ENCODE measurements at places on chromosomes 12 and 14.
A peak's percentile ranks its signal among the peaks of the same experiment; 100 is the strongest.

DNA sequence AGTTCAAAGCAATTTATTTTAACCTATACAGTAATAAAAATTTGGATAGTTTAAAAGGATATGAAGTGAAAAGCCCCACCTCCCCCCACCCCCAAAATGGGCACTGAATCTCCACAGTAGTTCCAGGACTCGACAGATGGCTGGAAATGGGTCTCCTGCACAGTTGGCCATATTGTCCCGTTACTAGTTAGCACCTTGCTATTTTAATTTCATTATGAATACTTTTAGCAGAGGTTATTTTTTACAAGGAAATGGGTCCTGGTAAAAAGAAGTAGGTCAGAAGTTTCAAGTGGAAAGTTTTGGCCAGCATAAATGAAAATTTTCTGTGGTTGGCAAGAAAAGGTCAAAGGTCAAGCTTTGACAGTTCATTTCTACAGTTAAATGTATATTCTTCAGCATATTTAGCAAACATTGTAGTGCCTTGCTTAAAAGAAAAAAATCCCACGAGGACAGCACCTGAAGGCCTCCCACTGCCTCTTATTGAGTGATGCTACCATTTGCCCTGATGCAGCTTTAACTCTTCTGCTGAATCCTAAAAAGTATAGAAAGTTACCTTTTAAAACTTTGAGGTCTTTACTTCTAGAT is 28.3 kb downstream of the MTHFD1 start:
- DNase-seq, result no peak

DNA sequence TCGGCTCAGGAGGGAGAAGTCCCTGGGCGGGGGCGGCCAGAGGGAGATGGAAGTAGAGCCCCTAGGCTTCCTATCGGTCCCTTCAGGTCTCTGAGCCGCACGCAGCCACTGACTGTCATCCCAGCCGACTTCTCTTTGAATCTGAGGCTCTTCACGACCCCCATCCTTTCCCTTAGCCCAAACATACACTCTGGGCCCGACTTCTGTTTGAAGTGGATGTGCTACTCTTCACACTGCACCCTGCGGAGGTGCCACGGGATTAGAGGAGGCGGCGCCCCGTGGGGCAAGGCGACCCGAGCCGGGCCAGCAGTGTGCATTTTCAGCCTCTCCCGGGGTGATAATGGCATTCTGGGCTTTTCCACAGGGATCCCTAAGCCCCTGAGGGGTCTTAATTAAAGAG is 6.0 kb upstream of the DACT1 start:
- no peak for DNase-seq

DNA sequence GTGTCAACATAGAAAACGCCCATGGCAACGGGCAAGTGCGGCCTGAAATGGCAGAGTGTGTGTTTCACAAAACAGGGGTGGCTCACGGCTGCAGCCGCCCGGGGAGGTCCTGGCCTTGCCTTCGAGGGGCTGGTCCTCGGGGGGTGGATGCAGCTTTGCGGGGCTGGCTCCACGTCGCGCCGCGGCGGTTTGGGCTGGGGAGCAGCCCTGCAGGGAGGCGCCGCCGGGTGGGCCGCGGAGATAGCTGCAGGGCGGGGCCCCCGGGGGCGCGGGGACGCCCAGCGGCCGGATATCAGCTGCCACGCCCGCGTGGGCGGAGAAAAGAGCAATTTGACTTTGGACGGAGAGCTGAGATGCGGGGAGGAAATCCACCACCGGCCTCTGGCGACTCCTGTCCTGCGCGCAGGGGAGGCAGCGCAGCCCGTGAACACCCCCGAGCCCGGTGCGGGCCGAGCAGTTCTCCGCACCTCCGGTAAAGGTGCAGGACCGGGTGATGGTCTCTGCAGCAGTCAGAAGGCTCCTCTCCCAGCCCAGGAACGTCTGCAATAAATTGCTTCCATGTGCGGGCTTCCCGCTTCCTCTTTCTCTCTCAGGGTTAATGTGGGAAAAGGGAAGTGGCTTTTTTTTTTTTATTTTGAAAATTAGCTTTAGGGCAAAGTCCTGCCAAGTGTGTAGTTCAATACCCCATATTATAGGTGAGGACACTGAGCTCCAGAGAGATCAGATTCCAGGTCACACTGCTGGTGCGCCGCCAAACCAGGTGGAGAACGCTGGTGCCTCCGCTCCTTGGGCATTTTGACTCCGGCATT is 110.5 kb downstream of the ARF6 start:
- peak; percentile 82 for DNase-seq

DNA sequence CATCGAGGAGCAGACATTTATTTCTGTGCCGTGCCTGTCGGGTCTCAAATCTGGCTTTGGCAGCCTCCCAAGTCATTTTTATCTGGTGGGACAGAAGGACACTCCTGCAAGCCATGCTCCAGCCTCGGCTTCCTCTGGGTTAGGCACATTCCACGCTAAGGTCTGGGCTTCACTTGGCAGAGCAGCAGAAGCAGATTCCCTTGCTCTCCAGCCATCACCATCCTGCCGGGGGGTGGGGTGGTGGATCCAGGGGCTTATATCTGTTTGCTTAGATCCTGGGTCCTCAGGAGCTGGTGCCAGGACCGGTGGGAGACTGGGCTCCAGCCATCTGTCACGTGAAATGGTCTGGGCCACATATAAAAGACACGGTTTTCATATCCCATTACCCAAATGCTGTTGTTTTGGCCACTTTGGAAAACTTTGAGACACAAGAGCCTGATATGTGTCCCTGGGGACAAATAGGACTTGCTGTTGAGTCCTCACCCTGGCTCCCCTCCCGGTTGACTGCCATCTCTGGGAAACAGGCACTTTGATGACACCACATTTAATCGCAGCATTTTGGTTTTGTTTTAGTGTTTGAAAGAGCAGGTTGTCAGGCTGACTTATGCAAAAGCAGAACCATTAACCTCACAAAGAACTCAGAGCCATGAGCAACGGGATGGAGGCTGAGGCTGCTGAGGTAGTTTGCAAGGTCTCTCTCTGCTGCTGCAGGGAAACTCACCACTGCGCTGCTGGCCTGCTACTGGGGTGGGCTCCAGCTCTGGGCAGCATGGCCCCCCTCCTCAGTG is 69.6 kb upstream of the PRMT8 start:
- no peak for DNase-seq

DNA sequence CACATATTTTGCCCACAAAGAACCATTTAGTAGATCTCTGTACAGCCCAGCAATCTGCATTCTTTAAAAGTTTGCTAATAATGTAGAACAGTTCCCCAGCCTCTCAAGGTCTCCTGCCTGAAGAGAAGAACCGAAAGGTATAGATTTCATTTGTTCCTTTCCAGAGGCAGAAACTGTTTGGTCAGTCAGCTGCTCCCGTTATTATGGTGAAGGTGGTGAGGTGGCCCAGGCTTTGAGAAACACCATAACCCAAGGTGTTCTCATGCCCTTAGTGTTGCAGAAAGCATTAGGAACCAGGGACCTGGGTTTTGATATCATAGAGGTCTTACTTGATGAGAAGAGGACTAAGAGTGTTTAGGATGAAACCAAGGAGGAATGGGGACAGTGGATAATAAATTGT is 65.3 kb downstream of the SUSD6 start:
- DNase-seq, result no peak

DNA sequence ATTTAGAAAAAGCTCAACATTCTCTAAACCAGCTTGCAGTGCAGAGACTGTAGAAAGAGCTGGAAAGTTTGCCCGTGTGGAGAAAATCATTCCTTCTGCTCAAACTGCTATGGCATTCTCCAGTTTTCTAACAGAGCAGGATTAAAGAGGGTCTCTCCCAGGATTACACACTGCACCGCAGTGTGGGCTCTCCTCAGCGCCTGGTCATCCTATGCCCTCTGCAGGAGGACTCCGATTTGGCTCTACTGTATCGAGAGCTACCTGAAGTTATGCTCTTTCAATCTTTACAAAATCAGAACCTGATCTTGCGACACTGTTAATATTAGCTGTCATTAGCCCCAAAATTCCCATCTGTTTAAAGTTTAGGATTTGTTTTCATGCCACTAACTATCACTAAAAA is 33.0 kb downstream of the BHLHE41 start:
- DNase-seq, result no peak

- DNase-seq, result no peak
These were observed 46.9 kb downstream of the KLHL28 start for GRCh38 chr14:44914849-44915248.

DNA sequence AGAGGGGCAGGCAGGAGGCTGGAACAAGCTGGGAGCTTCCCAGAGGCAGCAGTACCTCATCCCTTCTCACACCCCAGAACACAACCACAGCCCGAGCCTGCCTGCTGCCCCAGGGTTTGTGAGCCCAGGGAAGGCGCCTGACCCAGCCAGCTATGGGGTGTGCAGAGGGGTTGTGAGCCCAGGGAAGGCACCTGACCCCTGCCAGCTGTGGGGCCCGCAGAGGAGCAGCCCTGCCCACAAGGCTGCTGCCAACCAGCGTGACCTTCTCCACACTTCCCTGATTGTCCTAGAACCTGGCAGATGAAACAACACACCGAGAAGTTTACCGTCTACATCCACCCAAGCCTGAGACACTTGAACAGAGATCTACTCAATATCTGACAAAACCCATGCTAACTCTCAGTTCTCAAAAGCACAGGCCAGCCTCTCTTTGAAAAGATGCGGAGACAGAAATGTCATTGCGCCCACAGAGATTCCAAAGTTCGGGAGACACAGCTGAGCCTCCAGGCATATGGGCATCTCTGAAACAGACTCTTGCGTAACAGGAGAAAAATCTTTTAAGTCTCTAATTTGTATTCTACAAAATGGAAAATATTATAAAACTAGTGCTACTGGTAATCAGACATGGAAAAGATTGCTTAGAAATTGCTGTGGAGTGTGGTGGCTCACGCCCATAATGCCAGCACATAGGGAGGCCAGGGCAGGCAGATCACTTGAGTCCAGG is 47.3 kb downstream of the SFSWAP start:
- no peak for DNase-seq

- DNase-seq, result no peak
These were observed 1.3 kb downstream of the OTOGL start for GRCh38 chr12:80100591-80100990.

- no peak for DNase-seq
These were observed 225.1 kb upstream of the CRY1 start for GRCh38 chr12:107318556-107318805.

DNA sequence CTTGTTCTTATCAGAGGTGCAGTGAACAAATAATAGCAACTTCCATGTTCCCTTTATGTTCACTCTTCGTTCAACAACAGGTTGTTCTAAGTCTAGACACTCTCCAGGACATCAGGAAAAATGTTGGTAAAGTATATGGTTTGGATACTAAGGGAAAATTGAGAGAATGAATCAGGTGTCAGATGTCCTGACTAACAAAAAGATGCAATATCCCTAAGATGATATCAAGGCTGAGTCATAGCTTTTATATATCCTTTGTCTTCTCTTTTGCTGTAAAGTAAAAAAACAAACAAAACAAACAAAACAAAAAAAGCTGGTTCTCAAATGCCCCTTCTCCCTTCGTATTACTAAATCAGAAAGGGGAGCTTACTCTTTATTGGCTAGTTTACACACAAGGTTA is 11.1 kb downstream of the GLIPR1L1 start:
- no peak for DNase-seq

DNA sequence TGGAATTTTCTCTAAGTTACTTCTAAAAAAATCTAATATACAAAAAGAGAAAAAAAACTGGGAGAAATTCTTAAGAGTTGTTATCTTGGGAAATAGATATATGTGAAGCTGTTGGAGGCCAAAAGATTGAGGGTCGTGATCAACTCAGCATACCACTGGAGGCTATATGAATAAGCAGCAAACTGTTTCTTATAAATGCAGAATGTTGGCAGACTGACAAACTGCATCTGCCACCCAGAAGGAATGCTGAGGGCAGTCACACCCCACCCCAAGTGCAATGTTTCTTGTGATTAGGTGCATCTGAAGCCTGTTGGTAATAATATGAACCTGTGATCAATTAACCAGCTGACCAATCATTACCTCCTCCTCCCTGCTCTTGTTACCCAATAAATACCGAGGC is 818.6 kb upstream of the MGAT4C start:
- DNase-seq, result no peak

- DNase-seq, result no peak
These were observed 20.6 kb upstream of the SNRPF start for GRCh38 chr12:95838125-95838524.

- DNase-seq, result no peak
These were observed at the start of gene GSC for GRCh38 chr14:94769391-94770250. Gene GSC, minus strand, starts transcription at chr14:94770113. Its CDS starts 98 bp downstream, at chr14:94770015.

DNA sequence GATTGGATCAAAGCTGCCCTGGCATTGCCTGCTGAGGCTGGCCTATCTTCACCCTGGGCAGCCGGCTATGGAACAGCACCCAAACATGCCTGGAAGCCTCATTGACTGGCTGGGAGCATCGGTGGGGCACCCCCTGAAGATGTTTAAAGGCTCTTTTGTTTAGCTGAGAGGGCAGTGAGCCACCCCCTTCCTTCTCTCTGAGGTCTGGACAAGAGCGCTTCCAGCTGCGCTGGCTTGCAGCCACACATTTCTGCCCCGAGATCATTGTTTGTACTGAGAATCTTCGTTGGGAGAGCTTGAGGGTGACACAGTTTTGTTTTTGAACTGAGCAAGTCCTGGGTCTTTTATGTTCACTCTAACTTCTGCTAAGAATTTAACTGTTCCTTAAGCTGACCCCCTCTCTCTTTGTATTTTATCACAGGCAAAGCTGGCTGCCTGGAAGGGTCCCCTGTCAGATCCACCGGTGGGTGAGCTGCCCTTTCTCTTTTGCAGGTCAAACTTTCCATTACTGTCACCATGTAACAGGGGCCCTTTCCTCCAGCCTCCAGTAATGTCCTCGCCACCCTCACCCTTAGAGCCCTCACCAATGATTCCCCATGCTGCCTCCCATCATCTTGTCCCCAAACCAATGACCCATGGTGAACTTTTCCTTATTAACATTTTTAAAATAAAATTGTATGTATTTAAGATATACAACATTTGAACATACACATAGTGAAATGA is 212.2 kb downstream of the KIF26A start:
- DNase-seq, result no peak

- DNase-seq, result no peak
These were observed 27.3 kb downstream of the KRT76 start for GRCh38 chr12:52749827-52750226.

DNA sequence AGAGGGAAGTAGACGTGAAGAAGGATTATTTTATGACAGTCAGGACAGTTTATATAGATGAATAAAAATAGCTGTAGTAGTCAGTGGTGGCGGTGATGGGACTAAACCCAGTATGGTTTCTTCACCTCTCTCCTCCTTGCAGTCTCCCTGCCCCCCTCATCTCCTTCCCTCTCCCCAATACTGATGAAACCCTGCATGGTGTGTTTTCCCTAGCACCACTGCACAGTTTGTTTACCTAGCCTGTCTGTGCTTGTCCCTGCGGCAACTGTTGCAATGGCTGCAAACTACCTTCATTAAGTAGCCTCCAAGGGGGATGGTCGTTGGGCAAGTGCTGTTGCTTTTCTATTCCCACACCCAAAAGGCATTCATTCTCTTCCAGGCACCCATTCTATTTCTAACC is 14.7 kb downstream of the PCBP2 start:
- DNase-seq, result no peak

DNA sequence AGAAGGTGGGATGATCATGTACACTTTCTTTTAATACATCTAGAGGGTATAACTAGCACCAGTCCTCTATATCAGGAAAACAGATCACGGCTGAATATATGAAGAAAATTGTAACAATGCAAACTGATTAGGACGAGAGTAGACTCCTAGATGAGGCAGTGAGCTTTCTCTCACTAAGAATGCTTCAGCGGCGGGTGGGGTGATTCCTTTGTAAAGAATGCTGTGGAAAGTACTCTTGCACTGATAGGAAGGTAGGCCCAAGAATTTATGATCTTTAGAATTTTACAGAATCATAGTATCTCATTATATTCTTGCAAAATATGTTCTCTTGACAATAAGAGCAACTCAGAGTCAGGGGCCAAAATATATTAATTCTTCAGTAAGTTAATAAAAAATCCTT is 133.0 kb downstream of the LMNTD1 start:
- DNase-seq, result no peak

- no peak for DNase-seq
These were observed 647 bp downstream of the LGMN start for GRCh38 chr14:92747701-92748258.

Data from stimulated activated CD8-positive, alpha-beta memory T cell treated with anti-CD3 and anti-CD28 coated beads, Interleukin-15, amount 100 ng/mL, for 48 hours (primary cell).